ENCODE measurements at places on chromosomes 16 and 17.

DNA sequence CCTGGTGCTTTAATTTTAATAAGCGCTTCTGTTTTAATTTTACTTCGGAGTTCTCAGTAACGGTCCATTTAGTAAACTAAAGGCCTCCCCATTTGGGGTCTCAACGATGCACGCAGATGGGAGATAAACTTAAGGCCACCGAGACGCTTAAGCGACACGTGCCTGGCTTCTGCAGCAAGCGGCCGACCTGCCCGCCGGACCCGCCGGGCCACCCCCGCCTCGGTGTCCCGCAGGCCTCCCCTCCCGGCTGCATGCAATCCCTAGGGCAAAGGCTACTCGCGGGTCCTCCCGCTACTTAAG lies 592 bp downstream of the GCSH start:
- DNase-seq, result no peak

- DNase-seq, result no peak
Measured at GRCh38 chr16:88144028-88144511, 192.8 kb downstream of the BANP start.

DNA sequence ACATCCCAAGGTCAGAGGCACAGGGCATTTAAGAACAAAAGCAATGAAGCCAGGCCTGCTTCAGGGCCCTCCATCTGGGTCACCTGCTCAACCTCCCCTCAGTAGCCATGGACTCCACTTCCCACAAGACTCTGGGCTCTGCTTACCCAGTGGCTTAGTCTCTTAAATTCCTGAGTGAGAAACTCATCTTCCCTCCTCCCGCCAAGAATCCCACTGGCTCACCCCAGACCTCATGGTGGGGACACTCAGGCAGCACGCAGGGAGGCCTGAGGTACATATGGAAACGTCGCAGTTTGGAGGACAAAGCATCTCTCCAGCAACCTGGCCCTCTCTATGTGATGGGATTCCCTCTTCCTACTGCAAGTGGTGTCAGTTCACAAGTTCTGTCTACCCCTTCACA lies 326.7 kb upstream of the CDH5 start:
- DNase-seq, result no peak

DNA sequence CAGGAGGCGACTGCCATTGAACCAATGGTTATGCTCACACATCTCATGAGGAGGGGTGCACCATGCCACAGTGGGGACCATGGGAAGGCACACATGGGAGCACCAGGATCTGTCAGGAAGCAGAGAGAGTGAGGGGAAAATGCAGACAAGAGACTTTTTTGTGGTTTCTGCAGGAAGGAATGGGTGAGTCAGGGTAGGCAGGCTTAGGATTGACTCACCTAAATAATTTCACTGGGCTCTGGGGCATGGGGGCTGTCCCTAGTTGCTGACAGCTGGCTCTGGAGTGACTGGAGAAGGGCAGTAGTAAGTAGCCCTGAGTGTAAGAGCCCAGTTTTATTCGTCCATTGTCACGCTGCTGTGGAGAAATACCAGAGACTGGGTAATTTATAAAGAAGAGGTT lies 202.4 kb downstream of the AXIN2 start:
- no peak for DNase-seq

GRCh38 chr17:7774055-7774521 lies 56.5 kb downstream of the DNAH2 start:
- DNase-seq, result no peak

GRCh38 chr17:80559825-80560251 lies 15.2 kb downstream of the RPTOR start:
- no peak for DNase-seq

GRCh38 chr16:81442220-81442915 lies 2.2 kb upstream of the CMIP start:
- DNase-seq, result no peak

GRCh38 chr16:797120-797420 lies 3.5 kb downstream of the GNG13 start:
- no peak for DNase-seq

DNA sequence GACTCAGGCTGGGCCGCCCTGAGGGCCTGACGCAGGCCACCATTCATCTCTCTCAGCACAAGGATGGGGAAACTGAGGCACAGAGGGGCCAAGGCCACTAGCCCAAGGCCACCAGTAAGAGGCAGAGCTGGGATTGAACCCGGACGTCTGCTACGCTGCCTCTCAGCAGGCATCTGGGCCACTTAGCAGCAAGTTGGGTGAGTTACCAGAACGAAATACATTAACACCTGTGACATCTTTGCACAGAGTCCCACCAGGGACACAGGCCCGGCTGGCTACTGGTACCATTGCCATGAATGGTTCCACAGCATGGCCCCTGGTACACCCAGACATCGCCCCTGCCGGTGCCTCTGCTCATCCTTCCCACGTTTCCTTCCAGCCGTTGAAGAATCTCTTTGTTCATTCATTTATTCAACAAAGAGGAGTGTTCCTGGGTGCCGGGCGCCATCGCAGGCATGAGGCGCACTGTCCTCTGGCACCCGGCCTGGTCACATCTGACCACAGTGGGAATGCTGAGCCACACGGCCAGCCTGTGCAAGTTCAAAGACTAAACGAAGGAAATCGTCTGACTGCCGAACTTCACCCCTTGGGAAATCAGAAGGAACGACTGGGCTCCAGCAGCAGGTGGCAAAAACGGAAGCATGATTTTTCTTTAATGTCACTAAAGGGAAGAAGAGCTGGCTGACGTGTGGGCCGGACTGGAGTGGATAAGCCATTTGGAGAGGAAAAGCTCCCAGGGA lies 7.4 kb upstream of the ZNF469 start:
- no peak for DNase-seq

DNA sequence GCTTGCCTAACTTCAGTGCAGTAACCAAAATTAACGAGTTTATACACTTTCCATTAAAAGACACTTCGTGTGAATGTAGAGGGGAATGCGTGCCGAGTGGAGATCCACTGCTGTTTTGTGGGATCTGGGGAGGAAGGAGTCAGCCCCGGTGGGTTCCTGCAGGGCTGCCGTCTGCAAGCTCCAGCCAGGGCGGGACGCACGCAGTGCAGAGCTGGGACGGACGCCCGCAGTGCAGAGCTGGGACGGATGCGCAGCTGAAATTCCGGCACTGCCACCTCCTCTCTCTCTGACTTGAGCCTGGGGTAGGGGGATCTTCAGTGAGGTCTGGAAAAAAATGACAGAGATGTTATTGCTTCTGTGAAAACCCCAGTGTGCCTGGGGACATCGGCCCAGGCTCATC lies 16.5 kb upstream of the ZC3H18 start:
- DNase-seq, result no peak

GRCh38 chr17:54666559-54666958 lies 234.1 kb upstream of the TOM1L1 start:
- DNase-seq, result no peak

- DNase-seq, result no peak
Measured at GRCh38 chr16:4850211-4850610, 2.9 kb downstream of the UBN1 start.

DNA sequence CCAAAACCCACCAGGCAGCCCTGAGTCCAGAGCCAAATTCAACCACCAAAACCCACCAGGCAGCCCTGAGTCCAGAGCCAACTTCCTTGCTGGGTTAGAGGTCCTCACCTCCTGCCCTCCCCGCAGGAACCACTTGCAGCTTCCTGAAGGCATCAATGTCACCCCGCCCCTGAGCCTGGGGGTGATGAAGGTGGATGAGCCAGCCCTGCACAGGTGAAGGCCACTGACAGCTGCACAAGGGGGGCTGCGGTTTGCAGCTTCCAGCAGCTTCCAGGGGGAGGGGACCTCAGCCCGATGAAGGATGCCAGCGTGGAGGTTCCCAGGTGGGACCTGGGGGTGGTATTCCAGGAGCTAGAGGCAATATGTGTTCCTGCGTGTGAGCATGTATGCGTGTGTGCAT lies 7.6 kb upstream of the CSNK1D start:
- DNase-seq, result no peak

GRCh38 chr16:19933740-19934139 lies 49.1 kb upstream of the GPRC5B start:
- DNase-seq, result no peak

DNA sequence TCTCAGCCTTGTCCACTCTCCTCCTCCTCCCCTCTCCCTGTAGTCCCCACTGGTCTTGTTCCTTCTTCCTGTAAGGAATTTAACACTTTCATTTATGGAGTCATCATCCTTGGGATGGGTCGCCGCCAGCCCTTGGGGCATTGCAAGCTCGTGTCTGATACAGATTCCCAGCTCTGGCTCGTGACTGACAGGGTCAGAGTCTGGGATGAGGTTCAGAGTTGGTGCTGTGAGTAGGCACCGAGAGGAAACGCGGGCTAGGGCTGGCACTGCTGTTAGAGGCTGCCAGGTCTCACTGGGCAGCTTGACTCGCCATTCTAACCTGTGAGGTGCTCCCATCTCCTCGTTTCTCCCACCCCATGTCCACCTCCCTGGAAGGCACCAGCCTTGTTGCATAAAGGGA lies 407.0 kb downstream of the SOX9 start:
- DNase-seq, result no peak

DNA sequence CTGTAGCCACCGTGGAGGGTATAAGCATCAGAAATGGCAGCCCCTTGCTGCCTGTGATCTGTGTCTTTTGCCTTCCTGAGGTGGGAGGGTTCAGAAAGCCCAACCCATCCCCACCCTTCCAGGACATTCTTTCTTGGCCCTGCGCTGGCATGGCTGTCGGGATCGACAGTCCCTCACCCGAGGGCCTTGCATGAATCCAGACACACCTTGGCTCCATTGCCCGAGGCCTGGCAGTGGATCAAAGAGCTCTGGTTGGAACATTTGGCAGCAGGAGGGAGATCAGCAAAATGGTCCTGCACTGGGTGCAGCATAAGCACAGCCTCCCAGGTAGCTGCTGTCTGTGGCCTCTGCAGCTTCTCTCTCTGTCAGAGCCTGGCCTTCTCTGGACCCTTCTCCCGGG lies 246.6 kb upstream of the MAF start:
- no peak for DNase-seq

All from NCI-H187 (cell line).